ENCODE measurements at places on chromosomes 4 and X.

- DNase-seq = no peak
Measured at GRCh38 chr4:141180991-141181761, 39.5 kb upstream of the ZNF330 start.

DNA sequence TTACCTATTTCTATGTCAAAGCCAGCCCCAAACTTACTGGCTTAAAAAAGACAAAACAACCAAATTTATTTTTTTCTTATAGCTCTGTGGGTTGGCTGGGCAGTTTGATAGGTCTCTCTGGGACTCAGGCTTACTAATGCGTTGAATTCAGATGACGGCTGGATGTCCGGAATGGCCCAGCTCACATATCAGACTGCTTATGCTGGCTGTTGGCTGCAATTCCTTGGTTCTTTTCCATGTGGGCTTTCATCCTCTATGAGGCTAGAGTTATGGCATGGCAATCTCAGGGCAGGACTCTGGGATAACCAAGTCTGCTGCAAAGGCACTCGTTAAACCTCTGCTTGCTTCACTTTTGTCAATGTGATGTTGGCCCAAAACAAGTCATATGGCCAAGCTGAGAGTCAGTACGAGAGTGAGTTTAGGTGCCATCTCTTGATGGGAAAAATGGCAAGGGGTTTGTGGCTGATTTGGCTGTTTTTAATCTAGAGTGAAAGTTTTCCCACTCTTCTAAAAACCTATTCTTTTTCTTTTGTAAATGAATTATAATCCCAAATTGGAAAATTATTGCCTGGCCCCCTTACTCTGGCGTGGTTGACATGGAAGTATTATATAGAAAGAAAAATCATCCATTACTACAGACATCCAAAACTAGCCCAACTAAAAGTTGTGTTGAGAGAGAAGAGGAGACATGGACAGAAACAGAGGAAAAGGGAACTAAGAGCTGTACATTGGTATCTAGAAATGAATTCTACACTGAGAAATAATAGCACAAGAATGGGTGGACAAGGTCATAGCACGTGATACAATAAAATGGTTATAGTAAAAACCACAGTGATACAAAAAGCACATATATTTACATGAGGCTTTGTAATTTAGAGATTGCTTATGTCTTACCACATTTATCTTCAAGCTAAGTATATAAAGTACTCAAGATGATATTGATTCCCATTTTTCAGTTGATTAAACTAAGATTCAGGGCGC, 6.6 kb downstream of the PRIMPOL start:
- DNase-seq = no peak

- DNase-seq = no peak
Measured at GRCh38 chrX:151099001-151099400, 77.4 kb upstream of the GPR50 start.

DNA sequence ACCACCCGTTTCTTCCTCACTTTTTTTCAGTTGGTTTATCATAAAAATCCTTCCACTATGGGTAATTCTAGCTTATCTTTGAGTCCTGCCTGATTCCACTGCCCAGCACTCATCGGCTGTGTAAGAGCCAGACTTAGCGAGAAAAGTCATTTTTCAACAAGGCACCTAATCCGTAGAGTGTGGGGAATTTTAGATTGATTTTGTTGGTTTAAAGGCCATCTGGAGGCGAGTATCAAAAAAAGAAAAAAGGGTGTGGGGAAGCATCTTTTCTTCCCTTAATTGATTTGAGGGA, 134.4 kb downstream of the TET2 start:
- DNase-seq = no peak

DNA sequence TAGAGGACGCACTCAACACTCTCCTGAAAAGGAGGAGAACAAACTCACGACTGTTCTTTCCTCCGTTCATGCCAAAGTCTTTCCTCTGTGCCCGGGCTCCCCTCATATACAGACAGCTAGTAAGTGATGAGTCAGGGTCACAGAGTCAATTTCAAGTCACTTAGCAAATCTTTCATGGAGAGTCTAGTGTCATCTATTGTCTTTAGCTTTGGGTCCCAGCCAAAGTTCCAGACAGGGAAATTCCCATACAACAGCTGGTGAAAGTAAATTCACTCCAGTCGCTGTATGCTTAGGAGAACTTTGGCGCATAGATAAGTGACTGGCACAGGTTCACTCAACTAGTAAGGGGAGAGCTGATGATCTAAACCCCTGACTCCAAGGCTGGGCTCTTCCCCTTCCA, 226.5 kb downstream of the MID1 start:
- no peak for DNase-seq

DNA sequence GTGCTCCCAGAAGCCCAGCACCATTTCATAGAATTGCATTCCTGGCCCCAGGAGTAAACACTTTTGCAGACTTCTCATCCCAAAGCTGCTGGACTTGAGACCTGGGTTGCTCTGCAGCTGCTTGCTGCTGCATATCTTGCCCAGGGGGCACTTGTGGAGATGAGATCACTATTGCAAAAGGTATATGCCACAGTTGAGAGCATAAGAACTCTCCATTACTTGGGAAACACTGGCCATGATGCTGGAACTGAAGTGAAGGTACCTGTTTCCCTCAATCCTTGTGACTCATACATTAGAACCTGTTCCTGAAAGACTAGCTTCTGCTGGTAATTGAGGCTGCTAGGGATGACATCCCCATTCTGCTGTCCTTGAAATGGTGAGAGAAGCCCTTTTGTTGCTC, 43.1 kb upstream of the WDR1 start:
- DNase-seq = no peak

GRCh38 chrX:52277666-52278065, 91.2 kb upstream of the XAGE2 start:
- DNase-seq = no peak

DNA sequence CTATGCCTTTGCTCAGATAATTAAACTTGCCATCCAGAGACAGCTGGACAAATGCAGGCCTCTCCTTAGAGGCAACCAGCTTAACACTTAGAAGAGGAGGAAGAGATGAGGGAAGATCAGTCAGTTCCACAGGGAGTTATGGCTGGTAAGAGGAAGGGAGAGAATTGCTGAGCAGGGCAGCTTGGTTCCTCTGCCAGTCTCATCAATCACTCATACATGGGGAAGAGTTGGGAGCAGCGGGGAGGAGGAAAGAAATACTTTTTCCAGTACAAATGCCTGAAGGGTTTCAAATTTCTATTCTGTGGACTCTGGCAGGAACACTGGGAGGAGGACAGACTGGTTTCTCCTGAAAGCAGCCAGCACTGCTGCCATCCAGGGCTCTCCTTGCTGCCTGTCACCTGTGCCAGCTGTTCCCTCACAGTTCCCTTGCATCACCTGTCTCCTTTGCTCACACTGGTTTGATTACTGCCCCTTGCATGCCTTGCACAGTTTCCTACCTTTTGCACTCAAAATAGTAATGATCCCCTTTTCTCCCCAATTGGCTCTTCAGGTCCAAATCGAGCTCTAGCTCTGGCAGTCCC, 59.5 kb downstream of the PGRMC2 start:
- no peak for DNase-seq

DNA sequence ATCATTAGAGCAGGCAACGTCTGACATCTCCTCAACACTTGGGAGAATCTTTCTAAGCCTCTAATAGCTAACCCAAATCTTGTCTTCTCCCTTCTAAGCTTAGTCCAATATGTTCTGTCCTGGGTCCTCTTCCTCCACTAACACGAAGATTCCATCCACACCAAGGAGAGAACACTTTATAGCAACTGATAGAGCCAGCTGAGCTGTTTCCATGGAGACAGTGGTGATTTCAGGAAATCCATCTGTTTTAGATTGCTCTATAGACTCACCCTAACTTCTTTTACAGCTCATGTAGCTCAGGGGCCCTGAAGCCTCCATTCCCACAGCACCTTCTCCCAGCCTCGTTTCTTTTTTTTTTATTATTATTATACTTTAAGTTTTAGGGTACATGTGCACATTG, 37.4 kb downstream of the SCD5 start:
- no peak for DNase-seq

DNA sequence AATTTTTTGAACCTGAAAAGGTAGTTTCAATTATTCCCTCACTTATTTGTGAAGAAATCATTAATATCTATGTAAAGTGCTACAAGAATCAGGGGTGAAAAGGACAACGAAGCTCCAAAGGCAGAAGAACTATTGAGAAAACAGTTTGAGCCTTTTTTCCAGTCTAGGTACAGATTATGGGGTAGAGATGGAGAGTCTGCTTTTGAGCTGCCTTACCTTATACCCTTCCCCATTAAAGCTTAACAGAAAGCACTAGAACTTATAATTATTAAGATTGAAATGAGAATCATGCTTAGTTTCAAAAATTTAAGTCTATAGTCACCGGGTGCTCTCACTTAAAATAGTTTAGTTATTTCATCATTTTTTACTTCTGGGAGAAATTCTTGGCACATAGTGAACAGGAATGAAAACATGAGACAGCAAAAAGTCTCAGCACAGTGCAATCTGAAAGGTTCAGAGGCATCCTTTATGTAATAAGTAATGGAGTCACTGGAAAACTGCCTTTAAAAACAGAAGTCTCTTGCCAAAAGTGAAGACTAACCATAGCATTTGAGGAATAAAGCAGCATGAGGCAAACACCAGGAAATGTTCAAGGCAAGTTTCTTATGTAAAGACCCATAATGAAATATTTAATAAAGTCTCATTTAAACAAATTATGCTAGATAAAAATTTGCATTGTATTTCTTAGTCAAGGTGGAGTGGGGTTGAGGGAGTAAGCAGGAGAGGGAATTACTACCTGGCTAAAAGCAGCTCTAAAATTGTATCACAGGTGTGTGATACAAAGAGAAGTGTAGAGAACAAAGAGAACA, 5.1 kb upstream of the DCLK2 start:
- DNase-seq = no peak

DNA sequence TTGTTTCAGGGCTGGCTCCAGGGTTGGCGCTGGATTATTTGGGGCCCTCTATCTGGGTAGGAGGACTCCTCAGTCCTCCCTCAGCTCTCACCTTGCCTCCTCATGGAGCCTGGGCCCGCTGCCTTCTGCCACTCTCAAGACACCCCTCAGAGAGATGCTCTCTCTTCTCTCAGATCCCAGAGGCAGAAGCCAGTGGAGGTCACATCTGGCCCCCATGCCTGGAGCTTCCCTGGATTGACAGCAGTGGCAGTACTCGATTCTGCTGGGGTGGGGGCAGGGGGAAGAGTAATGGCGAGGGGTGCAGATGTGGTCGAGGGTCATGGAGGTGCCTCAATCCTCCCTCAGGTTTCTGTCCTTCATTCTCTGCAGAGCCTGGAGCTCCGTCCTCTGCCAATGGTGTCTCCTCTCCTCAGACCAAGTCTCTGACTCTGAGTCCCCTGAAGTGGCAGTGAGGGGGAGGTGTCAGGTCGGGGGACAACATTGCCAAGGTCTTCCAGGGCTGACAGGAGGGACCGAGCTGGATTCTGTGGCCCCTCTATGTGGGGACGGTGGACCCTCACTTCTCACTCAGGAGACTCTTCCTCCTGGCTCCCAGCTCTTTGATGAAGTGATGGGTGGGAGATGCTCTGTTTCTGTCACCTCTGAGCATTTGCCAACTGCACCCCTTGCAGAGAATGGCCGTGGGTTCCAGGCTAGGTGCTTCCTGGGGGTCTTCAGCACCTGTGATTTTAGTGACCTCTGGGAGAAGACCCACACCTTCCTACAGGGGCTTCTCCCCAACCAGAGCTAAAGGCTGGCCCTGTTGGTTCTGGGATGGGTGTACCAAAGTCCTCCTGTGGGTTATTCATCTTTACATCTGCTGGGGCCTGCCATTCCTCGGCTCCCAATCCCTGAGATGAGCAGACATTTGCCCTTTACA, 10.9 kb upstream of the HSFX1 start:
- no peak for DNase-seq

- DNase-seq = no peak
Measured at GRCh38 chrX:132831336-132831973, 127.0 kb downstream of the HS6ST2 start.

GRCh38 chr4:22680065-22680642, 12.6 kb upstream of the GBA3 start:
- DNase-seq = no peak

DNA sequence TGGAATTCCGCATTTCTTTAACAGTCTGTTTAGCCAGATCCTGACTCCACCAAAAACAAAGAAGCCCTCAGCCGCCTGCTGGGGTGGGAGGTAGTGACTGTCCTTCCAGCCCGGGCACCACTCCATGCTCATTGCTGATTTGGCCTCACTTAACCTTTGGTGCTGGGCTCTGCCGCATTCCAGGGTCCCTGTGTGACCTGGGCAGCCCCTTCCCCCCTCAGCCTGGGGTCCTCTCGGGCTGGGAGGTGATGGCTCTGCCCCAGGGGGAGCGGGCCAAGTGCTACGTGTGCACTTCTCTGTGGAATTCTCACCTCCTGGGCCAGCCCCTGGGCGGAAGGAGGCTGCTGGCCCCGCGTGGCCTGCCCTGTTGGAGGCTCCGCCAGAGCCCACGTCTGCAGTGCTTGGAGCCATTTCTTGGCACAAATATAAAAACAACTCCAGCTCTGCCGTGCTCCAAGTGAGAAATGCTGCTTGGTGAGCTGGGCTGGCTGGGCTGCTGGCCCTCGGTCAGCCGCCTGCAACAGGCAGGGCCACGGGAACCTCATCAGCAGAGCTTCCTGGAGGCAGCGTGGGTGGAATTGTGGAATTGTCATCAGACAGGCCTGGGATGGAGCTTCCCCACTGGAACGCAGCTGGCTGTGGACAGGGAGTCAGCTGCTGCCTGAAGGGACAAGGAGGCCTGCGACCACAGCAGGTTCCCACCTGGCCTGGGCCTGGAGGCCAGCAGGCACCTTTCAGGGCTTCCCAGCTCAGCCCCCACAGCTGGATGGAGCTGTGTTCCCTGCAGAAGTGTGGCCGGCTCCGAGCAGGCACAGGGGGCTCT, 66.0 kb downstream of the TRMT44 start:
- DNase-seq = no peak

DNA sequence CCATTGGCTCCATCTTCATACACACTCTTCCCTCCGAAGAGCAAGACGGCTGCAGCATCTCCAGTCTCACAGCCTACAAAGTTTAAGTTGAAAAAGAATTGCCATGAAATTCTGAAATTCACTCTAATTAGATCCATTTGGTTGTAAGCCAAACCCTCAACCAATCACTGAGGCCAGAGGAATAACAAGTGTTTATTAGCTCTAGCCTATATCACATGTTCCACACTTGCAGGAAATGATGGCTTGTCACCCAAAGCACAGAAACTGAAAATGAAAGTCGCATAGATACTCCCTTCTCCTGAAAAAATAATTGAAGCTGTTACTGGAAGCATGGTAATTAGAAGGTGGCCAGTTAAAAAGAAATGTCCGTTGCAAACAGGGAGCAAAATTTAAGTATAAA, 1071.8 kb downstream of the CCSER1 start:
- no peak for DNase-seq

DNA sequence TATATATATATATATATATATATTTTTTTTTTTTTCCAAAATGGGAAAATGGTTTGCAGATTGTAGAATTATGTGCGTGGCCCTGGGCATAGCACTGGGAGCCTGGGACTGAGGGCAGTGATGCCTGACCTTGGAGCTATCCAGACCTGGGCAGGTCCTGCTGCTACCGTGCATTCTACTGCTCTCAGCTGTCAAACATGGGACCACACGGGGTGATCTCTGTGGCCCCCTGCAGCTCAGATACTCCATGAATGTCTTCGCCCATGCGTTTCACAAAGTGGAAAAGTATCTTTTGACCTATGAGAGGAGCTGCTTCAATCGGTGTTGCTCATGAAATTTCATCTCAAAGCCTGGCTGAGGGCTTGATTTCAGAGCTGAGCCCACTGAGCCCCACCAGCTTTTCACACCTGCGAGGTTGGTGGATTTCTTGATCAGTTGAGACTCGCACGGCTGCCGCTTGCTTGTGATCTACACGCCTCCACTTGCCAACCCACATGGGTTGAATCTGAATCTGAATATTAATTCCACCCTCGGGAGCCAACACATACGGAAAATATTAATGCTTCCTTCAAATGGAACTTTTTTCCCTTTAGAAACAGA, 35.7 kb downstream of the ING2 start:
- no peak for DNase-seq
